Lung (tissue), 17 donors: ENCODE measurements at places on chromosomes 3 and 15. TPM values are rescaled to one million over a fixed set of nuclear protein-coding genes. Genes with fewer than 3 reads are reported as not detected.

Gene DUOXA2
- 0.48 TPM for total RNA-seq

Gene GSK3B
- 64.9 TPM for total RNA-seq

Gene ACY1
- 52.6 TPM for total RNA-seq

Gene PLA2G4F
- 116 TPM for total RNA-seq

Gene SERPINI2
- 4.9 TPM for total RNA-seq

Gene GPR62
- total RNA-seq = 0.15 TPM

Gene ECE2
- 0.15 TPM for total RNA-seq

Gene TMEM44
- total RNA-seq = 16.6 TPM

Gene OXTR
- 2.6 TPM for total RNA-seq

Gene SPATA12
- total RNA-seq = not detected

Gene LYSMD2
- 12.9 TPM for total RNA-seq

Gene SPINK8
- total RNA-seq = not detected

Gene C15orf62
- total RNA-seq = 0.34 TPM

Gene LRTM1
- total RNA-seq = not detected

Gene DGKG
- 10.6 TPM for total RNA-seq
